T-cell (primary cell): ENCODE measurements at places on chromosomes 2 and 18. TPM values are rescaled to one million over a fixed set of nuclear protein-coding genes. Genes with fewer than 3 reads are reported as not detected.

DNA sequence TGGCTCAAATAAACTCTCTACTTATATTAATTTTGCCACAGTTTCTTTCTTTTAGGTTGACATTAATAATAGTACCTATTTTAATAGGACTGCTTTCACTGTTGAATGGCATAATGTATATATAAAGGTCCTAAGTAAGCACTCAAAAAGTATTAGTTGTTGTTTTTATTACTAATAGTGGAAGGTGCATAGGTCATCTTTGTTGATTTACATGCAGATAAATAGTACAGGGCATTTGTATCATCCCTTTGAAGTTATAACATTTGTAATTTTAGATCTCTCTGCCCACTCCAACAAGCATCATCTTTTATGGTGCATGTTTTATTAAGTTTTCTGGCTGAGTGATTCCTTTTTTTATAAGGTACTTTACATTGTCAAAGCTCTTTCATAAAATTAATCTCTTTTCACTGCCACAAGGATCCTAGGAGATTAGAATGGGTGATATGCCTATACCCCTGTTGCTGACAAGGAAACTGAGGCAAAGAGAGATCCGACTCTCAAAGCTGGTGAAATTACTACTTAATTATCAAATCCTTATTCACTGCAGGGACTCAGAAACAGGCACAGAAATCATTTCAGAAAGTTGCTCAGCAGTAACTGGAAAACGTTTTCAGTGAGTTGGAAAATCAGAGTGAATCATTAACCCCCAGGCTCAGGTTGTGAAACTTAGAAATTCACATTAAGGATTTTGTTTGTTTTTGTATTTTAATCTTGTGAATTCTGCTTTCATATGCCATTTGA, 299.6 kb downstream of the AGPS start:
- DNase-seq: no peak
- H3K27me3 ChIP-seq: no peaks in the 10 kb centered on the region
- no peak overlapping the region for H3K27ac ChIP-seq
- no peaks in the 10 kb centered on the region for H3K4me1 ChIP-seq
- no peaks in the 10 kb centered on the region for H3K36me3 ChIP-seq
- H3K4me3 ChIP-seq: no peak overlapping the region

Gene C2orf80
- total RNA-seq: not detected

DNA sequence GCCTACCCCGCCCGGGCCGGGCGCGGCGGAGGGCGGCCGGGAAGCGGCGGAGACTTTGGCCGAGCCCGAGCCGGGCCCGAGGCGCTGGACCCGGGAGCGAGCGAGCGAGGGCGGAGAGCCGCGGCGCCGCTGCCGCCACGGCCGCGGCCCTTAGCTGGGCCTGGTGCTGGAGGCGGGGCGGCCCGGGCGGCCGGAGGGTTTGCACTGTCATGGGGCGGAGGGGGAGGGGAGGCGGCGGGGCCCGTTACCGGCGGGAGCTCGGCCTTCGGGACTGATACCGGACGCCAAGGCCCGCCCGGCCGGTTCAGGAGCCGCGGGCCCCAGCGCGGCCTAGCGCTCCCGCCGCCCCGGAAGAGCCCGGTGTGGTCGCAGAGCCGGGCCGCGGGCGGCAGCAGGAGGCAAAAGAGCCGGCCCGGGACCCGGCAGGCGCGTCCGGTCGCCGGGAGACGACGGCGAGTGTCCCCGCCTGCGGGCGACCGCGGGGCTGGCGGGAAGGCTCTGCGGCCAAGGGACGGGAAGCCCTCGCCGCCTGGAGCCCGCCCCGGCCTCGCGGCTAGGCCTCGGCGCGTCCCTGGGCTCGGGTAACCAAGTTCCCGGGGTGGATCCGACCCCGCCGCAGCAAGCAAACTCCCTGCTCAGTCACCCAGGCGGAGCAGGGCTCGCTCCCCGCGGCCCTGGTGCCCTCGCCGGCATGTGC, 697 bp downstream of the KCMF1 start:
- no peaks in the 10 kb centered on the region for H3K27me3 ChIP-seq
- no peaks in the 10 kb centered on the region for H3K36me3 ChIP-seq
- H3K27ac ChIP-seq: peak overlapping the region; percentile 78
- DNase-seq: peak; percentile 66
- H3K4me1 ChIP-seq: peaks cover 26% of the 10 kb centered on the region
- H3K4me3 ChIP-seq: peak overlapping the region; percentile 69

DNA sequence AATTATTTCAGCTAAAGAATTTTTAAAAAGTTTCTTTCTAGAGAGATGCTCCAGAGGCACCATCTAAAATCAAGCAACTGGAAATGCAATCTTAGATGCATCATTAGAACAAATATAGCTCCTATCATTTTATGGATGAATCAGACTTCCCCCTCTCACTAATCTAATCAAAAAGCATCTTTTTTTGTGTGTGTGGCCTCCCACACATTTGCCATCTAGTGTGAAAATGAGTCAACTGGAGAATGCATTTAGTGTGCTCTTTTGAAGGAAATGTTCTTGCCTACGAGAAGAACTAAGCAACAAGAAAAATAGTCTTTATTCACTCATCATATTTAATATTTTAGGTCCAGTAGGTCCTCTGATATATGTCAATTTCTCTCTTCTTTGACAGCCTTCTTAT, 39.5 kb upstream of the FIGN start:
- no peak for DNase-seq
- H3K4me3 ChIP-seq: no peak overlapping the region
- H3K36me3 ChIP-seq: no peaks in the 10 kb centered on the region
- H3K27ac ChIP-seq: no peak overlapping the region

- peaks cover 3% of the 10 kb centered on the region for H3K4me1 ChIP-seq
- H3K27me3 ChIP-seq: no peaks in the 10 kb centered on the region
- H3K27ac ChIP-seq: no peak overlapping the region
- H3K36me3 ChIP-seq: no peaks in the 10 kb centered on the region
These were observed 363.0 kb downstream of the SS18 start for GRCh38 chr18:25727281-25727985.

DNA sequence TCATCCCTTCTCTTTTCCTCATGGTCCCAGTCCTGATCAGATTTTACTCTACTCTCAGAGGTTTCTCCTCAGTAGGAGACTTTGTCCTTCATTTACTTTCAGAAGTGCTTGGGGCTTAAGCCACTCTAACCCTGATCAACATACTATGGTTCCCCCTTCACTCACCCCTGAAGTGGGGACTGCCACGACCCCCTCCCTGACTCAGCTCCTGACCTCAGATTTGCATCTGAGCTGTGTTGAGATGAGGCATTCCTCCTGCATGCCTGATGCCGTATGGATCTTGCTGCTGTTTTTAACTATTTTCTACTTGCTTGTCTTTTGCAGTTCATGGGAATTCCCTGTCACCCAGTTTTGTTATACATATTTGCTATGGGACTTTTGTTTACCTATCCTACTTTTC, 306.7 kb upstream of the CHST9 start:
- H3K27me3 ChIP-seq: no peaks in the 10 kb centered on the region
- H3K4me1 ChIP-seq: no peaks in the 10 kb centered on the region
- H3K4me3 ChIP-seq: no peak overlapping the region
- H3K36me3 ChIP-seq: no peaks in the 10 kb centered on the region
- DNase-seq: no peak
- H3K27ac ChIP-seq: no peak overlapping the region

- H3K4me1 ChIP-seq: no peaks in the 10 kb centered on the region
- H3K27ac ChIP-seq: no peak overlapping the region
- H3K27me3 ChIP-seq: no peaks in the 10 kb centered on the region
- no peak overlapping the region for H3K4me3 ChIP-seq
These were observed 184.6 kb upstream of the ZNF804A start for GRCh38 chr2:184413671-184414229.
